Midbrain (tissue), 1 donor: ENCODE measurements at places on chromosomes 16 and 17.

- no peak for DNase-seq
Measured at GRCh38 chr16:84284154-84284722, 10.4 kb upstream of the WFDC1 start.

- no peak for DNase-seq
Measured at GRCh38 chr16:64977206-64977920, 144.5 kb downstream of the CDH11 start.

GRCh38 chr17:81338274-81339190, 43.4 kb upstream of the SLC38A10 start:
- no peak for DNase-seq

- no peak for DNase-seq
Measured at GRCh38 chr16:57409870-57410587, 5.5 kb downstream of the CCL17 start.

- peak; percentile 77 for DNase-seq
Measured at GRCh38 chr17:47889734-47890529, 6.1 kb upstream of the SP2 start.

DNA sequence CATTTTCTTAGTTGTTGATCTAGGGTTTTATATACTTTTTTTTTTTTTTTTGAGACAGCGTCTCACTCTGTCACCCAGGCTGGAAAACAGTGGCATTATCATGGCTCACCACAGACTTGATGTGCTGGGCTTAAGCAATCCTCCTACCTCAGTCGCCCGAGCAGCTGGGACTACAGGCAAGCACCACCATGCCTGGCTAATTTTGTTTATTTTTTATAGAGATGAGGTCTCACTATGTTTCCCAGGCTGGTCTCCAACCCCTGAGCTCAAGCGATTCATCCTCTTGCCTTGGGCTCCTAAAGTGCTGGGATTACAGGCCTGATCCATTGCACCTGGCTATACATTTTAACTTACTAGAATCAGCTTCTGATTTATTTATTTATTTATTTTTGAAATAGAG, 34.2 kb upstream of the ATP2A3 start:
- no peak for DNase-seq

DNA sequence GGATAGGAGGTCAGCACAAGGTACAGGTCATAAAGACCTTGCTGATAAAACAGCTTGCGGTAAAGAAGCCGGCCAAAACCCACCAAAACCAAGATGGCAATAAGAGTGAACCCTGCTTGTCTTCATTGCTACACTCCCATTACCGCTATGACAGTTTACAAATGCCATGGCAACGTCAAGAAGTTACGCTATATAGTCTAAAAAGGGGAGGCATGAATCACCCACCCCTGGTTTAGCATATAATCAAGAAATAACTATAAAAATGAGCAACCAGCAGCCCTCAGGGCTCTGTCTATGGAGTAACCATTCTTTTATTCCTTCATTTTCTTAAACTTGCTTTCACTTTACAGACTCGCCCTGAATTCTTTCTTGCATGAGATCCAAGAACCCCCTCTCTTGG, 1.0 kb upstream of the HSBP1 start:
- DNase-seq, result no peak

GRCh38 chr16:10972108-10972818, 27.9 kb downstream of the CLEC16A start:
- no peak for DNase-seq

DNA sequence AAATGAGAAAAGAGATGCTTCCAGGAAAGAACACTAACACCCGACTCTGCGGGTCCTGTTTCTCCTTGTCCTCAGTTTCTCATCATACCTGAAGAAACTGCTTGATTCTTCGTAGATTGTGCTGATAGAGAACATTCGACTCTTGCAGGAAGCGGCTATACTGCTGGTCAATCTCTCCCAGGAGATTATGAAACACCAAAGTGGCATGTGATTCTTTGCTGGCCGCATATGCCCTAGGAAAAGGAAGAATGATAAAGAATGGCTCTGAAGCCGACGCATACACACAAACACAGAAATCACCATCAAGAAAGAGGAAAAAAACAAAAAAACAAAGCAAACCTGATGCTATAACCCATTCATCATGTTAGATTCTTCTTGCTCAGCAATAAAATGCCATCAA, 41.8 kb downstream of the STAT3 start:
- no peak for DNase-seq

GRCh38 chr17:81900181-81900820, 1.7 kb upstream of the NPB start:
- no peak for DNase-seq

GRCh38 chr17:26782153-26782552, 511.8 kb upstream of the WSB1 start:
- DNase-seq, result no peak

DNA sequence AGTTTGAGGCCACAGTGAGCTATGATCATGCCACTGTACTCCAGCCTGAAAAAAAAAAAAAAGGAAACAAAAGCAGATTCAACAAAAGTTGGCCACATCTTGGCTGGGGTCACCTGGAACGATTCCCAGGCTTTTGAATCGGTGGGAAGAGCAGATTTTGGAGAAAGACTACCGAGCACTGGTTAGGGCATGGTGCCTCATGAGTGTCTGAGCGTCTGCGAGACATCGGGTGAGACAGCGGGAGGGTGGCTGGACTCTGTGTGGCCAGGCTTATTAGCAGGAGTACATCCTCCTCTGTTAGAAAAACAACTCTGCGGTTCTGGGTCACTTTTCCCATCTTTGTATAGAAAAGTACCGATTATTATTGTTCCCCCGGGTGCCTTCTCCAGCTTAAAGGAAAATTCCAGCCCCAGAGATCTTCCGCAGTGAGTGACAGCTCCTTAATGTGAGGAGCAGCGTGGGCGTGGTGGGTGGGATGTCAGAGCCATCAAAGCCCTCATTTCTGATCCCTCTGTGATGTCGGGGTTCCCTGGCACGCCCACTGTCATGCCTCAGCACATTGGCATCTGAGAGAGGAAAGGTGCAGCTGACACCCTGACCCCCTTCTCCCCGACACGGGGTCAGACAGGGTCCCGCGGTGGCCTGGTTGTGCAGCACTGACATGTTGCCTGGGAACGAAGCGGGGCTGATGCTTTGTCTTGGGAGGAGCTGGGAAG, 6.9 kb downstream of the RGS9 start:
- no peak for DNase-seq

DNA sequence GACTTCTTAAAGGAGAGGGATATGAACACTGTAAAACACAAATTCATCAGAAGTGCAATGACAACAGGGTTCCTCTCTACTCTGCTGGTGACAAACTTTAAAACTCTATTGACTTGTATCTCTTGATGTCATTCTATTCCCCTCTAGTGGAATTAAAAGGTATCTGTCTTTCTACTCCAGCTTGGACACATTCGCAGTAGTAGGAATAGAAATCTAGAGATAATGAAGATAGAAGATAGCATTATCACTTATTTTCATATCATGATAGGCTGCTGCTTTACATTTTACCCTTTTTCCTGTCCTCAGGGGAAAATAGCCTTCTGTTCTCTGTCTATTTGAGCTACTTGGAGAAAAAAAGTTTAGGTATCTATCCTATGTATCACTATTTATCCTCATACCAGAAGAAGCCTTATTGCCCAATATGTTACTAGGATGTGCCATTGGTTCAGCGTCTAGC, 209.6 kb upstream of the CACNG5 start:
- DNase-seq, result peak; percentile 47

DNA sequence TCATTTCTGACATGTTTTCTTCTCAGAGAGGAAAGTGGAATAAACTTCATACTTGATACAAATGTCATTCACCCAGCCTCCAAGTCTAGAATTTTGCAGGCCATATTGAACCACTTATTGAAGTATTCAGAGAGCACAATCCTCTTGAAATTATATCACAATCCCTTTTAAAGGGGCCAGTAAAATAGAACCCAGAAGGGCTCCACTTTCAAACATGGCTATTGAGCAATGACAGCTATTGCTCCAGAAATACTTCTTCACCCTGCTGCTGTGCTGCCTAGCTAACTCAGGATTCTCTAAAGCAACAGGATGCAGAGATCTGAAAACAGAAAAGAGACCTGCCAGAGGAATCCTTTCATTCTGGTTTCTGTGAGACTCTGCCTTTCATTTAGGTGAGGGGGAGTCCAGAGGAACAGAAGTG, 275.0 kb upstream of the CDH5 start:
- DNase-seq, result no peak

DNA sequence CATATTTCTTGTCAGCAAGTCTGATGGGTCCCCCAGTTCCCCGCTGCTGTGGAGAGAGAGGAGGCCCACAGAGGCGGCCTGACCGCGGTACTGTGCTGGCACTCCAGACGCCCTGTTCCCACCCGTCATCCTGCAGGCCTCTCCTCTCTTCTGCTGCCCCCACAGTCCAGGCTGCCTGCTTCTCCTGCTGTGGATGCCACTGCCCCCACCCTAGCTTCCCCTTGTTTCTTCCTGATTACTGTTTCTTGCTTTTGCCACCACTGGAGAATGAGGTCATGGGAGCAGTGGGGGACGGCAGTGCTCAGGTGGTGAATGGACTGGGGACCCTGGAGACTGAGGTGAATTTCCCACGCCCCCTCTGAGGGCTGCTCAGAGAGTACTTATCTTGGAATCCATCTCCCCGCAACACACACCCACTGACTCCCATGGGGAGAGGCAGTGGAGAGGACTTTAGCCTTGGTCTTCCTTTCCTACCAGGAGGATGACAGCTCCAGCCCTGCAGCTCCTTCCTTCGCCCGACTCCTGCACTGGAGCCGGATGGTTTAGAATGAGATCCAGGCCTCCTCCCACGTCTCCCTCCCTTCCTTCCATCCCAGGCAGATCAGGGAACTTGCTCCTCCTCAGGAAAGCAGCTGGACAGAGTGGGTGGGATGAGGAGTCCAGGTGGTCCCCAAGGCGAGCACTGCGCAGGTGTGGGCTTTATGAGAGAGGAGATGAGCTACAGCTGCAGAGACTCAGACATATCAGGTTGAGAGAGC, 60.4 kb downstream of the PLXDC1 start:
- DNase-seq, result no peak

- DNase-seq, result no peak
Measured at GRCh38 chr16:4925791-4926190, 11.2 kb downstream of the PPL start.

DNA sequence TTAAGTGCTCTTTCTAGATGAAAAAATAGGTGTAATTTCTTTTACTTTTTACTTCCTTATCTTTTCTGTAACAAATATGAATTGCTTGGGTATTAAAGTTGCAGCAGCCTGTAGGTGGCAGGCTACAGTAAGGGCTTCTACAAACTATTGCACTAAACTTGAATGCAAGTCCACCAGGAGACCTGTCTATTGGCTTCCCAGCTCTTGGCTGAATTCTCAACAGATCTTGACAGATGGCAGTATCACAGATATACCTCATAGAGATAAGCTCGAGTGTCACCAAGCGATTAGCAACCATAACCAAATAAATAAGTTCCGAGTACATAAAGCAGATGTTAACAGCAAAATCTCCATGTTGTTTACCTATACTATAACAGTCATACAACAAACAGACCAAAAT, 5.9 kb downstream of the BBS2 start:
- peak; percentile 60 for DNase-seq

DNA sequence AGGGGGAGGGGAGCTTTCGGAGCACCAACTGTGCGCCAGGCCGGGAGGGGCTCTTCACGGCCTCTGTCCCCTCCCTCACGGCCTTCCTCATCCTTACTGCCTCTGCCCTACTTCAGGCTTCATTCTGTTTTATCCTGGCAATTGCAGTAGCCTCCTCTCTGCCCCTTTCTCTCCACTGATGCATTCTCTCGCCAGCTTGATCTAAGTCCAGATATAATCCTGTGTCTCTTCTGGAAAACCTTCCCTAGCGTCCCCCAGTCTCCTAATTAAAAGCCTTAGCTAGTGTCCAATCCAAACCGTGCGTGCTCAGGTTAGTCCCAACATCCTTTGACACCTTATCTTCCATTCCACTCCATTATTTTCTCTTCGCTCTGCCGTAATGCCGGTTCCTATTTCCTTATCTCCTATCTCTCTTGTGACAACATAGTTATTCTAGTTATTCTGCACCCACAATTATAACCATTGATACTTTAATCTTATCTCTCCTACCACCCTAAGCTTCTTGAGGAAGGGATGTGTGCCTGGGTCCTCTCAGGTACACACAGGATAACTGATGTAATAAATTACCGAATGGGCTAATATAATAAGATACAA, 869 bp downstream of the ZNF48 start:
- peak; percentile 45 for DNase-seq

GRCh38 chr17:18856570-18856915, 1.4 kb upstream of the PRPSAP2 start:
- DNase-seq, result peak; percentile 25

GRCh38 chr17:73759734-73760438, 115.6 kb upstream of the SDK2 start:
- no peak for DNase-seq

- DNase-seq, result peak; percentile 95
Measured at GRCh38 chr17:21042458-21043295, at the start of gene USP22. Gene USP22 (minus strand): TSS chr17:21043011. CDS start chr17:21042835, 176 bp downstream.

GRCh38 chr16:22311520-22311919, 14.3 kb downstream of the POLR3E start:
- DNase-seq, result no peak

DNA sequence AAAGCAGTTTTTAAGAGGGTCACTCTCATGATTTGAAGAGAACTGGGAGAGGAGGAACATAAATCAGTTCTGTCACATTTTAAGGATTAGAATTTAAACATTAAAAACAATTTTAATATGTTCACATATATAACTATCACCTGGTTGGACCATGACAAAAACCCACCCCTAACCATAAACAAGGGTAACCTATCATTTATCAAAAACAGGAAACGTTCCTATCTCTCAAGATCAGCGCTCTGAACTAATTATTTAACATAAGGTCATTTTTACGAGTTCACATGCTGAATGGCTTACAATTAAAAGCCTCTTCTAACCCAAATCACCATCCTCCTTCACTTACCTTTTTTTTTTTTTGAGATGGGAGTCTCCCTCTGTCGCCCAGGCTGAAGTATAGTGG, 45.0 kb downstream of the KANSL1 start:
- DNase-seq, result no peak

DNA sequence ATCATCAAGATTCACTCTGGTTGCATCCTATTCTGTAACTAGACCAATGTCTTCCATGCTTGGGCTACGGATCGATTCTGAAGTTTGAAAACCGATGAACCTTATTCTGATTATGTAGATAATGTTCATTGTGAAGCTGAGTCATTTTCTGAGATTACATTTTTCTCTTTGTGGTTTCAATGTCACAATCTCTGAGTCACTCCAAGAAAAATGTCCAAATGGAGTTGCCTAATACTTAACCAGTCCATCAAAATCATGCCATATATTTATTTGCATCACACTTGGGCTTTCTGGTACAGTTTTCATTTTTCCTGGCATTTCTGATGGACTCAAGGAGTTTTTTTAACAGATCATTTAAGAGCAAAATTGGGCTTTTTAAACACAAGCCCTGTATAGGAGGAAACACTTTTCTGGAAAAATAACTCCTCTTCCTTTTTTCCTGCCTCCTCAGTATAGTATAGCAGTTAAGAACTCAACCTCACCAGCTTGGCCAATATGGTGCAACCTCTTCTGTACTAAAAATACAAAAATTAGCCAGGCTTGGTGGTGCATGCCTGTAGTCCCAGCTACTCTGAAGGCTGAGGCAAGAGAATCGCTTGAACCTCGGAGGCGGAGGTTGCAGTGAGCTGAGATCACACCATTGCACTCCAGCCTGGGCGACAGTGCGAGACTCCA, 17.5 kb downstream of the CACNG3 start:
- DNase-seq, result no peak

- no peak for DNase-seq
Measured at GRCh38 chr16:54316095-54316889, 29.7 kb upstream of the IRX3 start.
